ENCODE measurements at places on chromosomes 1 and 21.

DNA sequence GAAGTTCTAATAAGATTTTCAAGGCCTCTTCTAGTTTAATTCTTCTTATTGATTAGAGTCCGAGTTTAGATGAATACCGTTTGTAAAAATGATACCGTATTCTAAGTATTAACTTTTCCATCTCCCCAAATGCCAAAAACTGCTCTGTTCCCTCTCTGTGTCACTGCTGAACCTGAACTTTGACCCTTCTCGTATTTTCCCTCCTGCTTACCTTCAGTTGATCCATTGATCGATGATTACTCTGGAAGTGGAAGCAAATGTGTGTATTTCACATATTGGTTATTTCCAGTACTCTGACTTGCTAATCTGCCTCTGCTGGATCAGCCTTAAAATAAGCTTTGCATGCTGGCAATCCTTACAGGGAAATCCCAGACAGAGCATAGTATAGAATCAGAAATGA, 68.5 kb downstream of the KIF1B start:
- H3K4me1 ChIP-seq, result no peaks in the 10 kb centered on the region
- H3K27me3 ChIP-seq, result no peaks in the 10 kb centered on the region
- H3K4me3 ChIP-seq, result no peak overlapping the region
- H3K36me3 ChIP-seq, result peaks cover 28% of the 10 kb centered on the region
- DNase-seq, result no peak

DNA sequence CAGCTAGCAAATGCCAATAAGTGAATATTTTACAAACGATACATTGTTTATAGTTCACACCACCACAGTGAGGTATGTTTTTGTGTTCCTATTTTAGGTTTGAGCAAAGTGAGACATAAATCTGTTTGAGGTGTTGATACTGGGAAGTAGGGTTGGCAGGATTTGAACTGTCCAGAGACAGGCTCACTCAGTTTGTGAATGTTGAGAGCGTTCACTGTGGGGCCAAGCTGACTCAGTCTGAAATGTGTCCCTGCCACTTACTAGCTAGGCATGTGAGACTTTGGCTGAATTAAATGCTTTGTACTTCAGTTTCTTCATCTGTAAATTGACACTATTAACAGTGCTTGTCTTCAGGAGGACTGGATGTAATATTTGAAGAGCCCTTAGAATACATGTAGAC, 35.1 kb downstream of the DIRAS3 start:
- no peaks in the 10 kb centered on the region for H3K4me1 ChIP-seq
- DNase-seq, result no peak
- H3K27me3 ChIP-seq, result no peaks in the 10 kb centered on the region

GRCh38 chr1:118575060-118575459, 390.0 kb upstream of the SPAG17 start:
- no peaks in the 10 kb centered on the region for H3K27me3 ChIP-seq
- H3K4me1 ChIP-seq, result 0 out of 2 replicates have a peak, but pooled peaks cover 3% of the 10 kb centered on the region
- H3K4me3 ChIP-seq, result no peak overlapping the region

GRCh38 chr1:38062361-38063288, 16.0 kb upstream of the POU3F1 start:
- H3K4me3 ChIP-seq, result no peak overlapping the region
- no peaks in the 10 kb centered on the region for H3K27me3 ChIP-seq
- DNase-seq, result no peak
- no peak overlapping the region for H3K27ac ChIP-seq

DNA sequence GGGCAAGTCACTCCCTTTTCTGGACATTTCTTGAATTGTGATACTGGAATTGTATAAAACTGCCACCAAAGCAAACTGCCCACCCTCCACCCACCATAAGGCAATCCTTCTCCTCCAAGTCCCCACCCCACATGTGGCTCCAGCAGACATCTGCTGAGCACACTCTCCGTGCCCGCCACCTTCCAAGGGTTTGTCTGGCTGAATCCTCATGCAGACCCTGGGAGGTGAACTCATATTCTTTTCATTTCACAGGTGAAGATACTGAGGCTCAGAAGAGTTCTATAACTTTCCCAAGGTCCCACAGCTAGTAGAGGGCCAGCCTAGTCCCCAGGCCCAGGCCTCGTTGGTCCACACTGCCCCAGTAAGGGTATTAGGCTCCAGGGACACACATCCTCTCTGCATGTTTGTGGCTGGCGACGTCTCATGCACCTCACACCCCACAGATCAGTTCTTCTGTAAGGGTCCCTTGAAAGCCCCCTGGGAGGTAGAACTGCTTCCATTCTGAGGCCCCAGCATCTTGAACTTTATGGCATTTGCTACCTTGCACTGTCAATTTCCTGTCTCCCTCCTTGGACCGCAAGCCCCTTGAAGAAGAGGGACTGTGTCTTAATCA, 14.1 kb downstream of the CNTN2 start:
- no peaks in the 10 kb centered on the region for H3K27me3 ChIP-seq
- H3K4me1 ChIP-seq, result no peaks in the 10 kb centered on the region
- H3K36me3 ChIP-seq, result no peaks in the 10 kb centered on the region
- no peak overlapping the region for H3K27ac ChIP-seq

Measured in GM23338 (cell line).